Prostate gland (tissue), 2 donors: ENCODE measurements at places on chromosomes 1 and 21. TPM values are rescaled to one million over a fixed set of nuclear protein-coding genes. Genes with fewer than 3 reads are reported as not detected.

GRCh38 chr1:223133824-223134435, 9.1 kb downstream of the TLR5 start:
- peak; percentile 89 for DNase-seq

GRCh38 chr1:224505454-224506093, 71.0 kb upstream of the WDR26 start:
- DNase-seq: no peak

DNA sequence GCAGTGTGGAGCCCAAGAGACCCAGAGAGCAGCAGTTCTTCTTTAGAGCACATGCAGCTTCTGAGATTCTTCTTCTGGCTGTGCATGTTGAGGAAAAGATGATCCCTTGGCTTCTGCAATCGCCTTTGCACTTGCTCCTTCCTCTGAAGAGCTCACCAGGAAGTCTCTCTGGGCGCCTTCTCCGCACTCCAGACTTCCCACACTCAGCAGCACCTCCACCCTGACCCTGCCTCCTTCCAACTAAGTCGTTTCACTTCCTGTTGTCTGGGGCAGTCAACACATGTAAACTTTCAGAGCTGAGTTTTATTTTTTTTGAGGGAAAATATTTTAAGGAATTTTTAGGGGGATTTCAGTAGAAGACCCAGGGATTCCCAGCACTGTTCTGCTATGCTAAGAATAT, 73.4 kb upstream of the F3 start:
- no peak for DNase-seq

The S100B gene
- total RNA-seq: 0.91 TPM

DNA sequence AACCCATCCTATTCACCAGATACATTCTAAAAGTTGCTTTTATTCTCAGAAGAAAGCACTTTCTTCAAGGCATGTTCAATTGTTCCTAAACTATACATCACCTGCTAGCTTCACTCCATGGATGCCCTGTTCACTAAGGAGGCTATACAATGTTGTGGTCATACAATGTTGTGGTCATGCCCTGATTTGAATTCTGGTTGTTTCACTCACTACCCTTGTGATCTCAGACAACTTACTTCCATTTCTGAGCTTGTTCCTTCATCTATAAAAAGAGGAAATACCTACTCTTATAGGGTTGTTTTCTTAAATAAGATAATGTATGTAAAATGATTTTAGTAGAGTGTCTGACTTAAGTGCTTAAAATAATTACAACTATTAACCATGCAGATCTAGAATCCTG, 19.7 kb downstream of the EDEM3 start:
- no peak for DNase-seq

DNA sequence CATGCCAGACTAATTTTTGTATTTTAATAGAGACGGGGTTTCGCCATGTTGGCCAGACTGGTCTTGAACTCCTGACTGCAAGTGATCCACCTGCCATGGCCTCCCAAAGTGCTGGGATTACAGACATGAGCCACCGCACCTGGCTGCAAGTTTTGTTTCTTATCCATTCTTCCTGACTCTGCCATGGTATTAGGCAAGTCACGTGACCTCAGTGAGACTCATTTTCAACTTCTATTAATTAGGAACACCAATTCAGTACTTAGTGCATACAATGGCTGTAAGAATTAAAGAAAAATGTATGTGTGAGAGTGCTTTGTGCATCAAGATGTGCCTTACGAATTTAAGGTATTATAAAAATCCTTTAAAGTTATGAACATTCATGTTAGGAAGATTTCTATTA, 111.2 kb downstream of the CACNA1E start:
- no peak for DNase-seq

The ZNF593OS gene
- total RNA-seq: not detected

The KCNJ9 gene
- not detected for total RNA-seq

DNA sequence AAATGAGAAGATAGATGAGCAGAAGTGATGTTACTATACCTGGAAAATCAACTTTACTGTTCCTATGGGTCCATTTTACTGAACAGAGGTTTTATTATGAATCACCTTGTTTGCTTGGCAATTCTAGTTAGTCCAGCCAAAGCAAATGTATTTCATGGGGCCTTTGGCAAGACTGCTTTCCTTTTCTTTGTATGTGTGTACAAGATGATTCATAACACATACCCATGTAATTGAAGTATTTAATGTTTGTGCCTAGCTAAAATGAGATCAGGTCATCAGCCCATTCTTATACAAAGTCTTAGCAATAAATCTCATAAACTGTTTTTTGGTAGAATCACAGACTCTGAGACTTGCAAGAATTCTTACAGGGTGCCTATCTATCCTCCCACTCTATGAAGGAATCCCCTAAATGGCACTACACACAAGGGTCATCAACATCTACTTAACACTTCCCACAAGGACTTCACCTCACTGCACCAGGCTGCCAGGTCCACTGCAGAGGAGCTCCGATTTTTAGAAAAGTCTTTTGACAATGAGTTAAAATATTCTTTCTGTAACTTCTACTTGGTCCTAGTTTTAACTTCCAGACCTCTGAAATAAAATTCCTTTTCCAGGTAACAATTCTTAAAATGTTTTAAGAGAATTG, 58.5 kb downstream of the LPAR3 start:
- peak; percentile 73 for DNase-seq

The LAMTOR5 gene
- total RNA-seq: 132 TPM

The CAPN2 gene
- 156 TPM for total RNA-seq

DNA sequence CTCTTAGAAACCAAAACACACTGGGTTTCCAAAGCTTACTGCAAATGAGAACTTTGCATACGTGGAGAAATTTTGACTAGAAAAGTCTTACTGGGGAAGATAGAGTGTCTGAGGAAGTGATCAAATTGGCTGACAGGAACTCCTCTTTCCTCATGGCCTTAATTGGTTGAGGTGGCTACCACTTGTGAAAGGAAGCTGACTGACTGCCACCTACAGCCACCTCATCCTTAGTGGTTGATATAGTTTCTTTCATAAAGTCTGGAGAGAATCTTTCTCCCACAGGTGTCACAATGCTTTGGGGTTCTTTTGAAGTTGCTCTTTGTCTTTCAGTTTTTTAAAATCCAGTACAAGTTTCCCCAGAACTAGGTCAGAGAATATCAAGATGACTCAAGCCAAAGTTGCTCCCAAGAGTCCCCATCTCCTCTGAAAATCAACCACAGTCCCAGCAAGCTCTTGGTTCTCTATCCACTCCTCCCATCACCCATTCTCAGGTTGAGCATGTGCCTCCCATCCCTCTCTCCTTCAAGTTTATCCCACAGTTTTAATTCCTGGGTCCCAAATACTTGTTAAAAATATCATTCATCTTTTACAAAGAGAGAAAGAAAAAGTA, 43.3 kb downstream of the GPR88 start:
- DNase-seq: no peak

The FAM151A gene
- not detected for total RNA-seq

DNA sequence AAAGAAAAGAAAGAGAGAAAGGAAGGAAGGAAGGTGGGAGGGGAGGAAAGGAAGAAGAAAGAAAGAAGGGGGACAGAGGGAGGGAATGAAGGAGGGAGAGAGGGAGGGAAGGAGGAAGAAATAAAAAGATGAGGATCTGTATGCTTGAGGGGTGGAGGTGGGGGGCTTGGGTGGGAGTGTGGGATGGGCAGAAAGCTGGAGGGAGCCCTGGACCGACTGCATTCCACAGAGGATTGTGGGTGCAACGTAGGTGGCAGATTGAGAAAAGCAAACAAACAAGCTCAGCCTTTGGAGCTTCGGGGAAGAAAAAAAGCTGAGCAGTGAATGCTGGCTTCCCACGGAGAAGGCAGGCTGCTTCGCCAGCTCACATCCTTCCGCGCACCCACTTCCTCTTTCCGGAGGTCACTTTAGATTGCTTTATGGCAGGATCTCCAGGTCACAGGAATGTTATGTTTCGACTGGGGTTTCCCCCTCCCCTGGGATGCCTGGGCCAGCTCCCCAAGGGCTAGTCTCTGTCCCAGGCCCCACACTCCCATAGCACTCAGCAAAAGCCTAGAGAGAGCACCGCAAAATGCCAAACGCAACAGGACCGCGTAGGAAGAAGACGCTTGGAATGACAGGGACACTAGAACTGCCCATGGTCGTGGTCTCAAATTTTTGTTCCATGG, 20.7 kb upstream of the LGALS8 start:
- peak; percentile 65 for DNase-seq

The PLA2G2D gene
- not detected for total RNA-seq

The GBP4 gene
- 6.1 TPM for total RNA-seq

GRCh38 chr1:95203908-95204437, 30.0 kb upstream of the RWDD3 start:
- DNase-seq: no peak

DNA sequence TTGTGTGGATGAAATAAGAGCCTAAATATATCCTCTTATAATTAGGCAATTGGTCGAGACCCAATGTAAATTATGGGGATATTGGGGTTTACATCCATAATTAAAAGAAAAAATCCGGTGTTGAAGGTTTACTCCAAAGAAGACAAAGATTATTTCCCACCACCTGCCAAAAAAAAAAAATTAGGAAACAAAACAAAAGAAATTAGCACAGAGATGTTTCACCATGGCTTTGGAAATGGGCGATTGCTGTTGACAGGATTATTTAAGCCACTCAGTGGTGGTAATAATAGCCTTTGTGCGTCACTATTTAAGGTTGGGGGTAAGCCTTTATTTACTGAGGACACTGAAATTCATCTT, 585 bp upstream of the GLRX2 start:
- no peak for DNase-seq

DNA sequence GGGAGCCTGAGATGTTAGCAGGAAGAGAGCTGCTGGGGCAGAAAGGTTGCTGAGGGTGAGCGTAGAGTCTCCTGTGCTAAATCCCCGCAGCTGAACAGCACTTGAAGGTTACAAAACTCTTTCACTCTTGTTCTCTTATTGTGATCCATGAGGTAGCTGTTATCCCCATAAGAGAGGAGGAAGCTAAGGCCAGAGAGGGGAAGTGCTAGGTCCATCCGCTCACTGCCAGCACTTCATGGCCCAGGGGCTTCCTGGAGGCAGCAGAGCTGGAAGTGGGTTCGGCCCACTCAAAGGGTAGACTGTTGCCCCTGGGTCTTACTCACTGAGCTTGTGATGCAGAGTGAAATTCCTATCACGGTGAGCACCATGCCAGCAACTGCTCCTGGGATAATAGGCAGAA, 5.6 kb downstream of the TMEM234 start:
- no peak for DNase-seq

GRCh38 chr1:10196976-10197375, 13.4 kb upstream of the KIF1B start:
- DNase-seq: no peak

DNA sequence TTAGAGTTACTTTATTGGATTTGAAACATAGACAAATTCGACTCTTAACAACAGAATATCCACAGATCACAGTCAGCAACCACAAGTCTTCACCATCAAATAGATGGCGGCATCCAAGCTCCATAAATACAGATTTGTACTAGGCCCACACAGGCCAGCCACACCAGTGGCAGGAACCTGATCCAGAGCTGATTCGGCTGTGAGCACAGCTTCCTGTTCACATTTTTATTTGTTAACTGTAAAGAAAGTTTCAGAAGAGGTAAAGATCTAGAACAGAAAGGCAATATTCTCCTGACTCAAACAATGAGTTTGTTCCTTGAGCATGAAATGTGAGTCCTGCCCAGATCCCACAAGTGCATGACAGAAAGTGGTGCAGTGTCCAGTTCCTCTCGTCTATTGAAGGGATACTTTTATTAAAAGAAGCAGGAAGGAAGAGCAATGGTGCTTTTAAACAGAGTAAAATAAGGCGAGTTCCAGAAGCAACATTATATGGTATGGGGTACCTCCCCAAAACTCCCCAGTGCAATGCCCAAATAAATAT, 205.8 kb downstream of the SLC45A1 start:
- DNase-seq: no peak

DNA sequence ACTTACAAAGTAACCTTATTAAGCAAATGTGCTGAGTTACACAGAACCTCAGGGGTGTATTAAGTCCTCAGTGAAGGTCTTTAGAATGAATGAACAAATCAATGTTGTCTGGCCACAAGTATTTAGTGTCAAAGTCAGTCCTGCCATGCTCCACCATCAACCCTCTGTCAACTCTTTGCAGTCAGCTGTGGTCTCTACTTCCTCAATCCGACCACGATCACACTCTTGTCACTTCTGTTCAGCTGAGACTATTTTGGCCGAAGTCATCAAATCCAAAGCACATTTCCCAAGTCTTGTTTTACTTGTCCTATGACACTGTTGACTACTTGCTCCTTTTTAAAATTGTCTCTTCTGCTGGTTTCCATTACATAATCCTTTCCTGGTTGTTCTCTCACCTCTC, 173.5 kb downstream of the ST6GALNAC5 start:
- DNase-seq: no peak

GRCh38 chr1:219350172-219350931, 176.7 kb downstream of the LYPLAL1 start:
- DNase-seq: no peak

DNA sequence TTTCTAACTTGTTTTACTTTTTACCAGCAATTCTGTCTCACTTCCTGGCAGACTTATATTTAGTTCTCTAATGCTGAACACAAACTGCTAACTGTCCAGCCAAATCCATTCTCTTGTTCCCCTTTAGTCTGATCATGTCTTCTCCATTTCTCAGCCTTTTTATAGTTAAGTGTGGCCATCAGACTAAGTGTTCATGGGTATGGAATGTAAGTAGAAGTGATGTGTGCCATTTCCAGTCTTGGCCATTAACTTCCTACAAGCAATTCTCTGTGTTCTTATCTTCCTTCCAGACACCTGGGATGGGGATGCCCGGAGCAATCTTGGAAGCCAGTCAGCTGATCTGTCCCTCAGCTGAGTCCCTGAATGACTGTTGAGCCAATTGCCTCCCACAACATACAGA, 165.8 kb downstream of the ST6GALNAC3 start:
- DNase-seq: no peak

- no peak for DNase-seq
These were observed 282 bp upstream of the LYPLAL1 start for GRCh38 chr1:219173434-219173757.

- DNase-seq: no peak
These were observed 36.7 kb upstream of the RAP1A start for GRCh38 chr1:111582644-111583618.

GRCh38 chr1:182607566-182607965, 3.4 kb upstream of the RGS16 start:
- DNase-seq: no peak

DNA sequence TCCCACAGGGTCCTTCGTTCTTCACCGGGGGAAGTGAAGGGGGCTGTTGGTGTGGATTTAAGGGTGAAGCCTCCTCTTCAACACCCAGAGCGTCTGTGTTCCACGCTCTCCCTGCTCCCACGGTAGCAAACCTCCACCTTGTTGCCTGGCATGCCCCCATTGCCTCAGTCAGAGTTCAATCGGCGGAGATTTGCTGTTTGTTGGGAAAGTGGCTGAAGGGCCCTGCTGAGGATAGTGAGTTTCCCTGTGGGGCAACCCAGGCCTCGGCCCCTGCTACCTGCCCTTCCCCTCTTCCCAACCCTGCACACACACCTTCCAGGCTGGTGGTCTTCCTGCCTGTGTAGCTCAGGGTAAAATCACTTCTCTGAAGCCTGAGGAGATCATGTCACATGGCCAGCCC, 60.5 kb downstream of the TOR1AIP2 start:
- DNase-seq: no peak

The FMO3 gene
- 2.4 TPM for total RNA-seq

DNA sequence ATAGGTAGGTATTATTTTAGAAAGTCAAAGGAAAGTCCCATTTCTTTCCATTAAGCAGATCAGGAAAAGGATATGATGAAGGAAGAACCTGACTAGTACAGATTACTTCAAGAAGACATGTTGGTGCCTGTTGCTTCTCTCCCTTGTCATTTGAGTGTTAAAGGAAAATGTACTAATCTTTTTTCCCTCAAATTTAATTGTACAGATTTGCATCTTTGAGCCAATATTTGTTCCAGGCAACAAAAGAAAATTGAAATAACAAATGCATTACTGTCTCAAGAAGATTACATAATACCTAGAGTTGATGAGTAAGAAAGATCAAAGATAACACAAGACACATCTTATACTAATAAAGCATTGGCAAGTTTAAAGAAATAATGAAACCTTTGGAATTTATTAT, 566.9 kb upstream of the ZP4 start:
- no peak for DNase-seq
